ENCODE measurements at places on chromosomes 12 and 14.

DNA sequence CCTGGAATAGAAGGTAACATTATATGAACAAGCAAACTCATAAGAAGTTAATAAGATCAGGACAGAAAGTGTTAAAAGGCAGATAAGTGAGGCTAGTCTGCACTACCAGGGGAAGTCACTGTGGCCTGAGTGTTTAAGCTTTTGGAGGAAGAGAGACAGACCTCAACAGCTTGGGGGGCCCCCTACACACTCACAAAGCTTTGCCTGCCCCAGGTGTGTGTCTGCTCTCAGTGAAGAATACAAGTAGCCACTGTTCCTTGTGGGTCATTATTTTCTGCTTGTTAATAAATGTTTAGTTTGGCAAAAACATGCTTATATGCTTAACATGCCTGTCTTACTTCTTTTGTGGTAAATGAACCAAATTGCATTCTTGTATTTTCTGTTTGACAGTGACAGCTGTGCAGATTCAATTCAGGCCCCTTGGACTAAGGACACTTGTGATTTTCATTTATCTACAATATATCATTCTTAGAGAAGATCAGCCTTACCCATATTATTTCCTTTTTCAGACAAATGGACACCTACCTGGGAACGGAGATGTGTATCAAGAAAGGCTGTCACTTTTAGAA lies 50.7 kb upstream of the C12orf71 start:
- no peak for DNase-seq

- DNase-seq = peak; percentile 48
Measured at GRCh38 chr12:1769809-1770494, 50.4 kb upstream of the LRTM2 start.

DNA sequence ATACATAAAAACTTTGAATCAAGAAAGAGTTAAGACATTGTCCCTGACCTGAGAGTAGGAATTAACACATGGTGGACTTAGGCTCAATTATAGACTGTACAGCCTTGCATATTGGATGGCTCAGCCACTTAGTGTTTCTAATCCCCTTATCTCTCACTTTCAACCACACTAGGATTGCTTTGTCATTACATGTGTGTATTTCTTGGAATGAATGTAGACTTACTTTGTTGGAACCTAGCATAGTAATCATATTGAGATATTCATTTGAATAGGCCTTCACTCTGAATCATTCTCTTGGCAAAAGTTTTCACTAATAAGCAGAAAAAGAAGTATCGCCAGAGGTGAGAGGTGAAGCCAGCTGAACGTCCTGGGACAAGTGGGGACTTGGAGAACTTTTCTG lies 1973.9 kb upstream of the FLRT2 start:
- no peak for DNase-seq

- DNase-seq = no peak
Measured at GRCh38 chr12:131990066-131990979, 40.6 kb downstream of the EP400 start.

DNA sequence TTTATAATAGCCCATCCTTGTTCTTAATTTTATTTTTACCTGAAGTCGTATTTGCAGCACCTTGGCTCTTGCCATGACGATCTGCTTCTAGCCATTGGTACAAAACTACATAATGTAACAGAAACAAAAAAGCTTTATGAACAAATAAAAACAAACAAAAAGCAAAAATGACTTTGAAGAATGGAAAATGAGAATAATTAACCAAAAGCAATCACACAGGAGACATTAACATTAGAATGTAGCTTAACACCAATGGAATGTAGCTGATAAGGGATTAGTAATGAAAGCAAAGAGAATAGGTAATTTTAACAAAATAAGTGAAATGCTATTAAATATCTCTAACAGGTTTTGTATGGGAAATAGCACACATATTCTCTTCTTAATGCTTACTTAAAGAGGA lies 91.4 kb downstream of the DENND5B start:
- no peak for DNase-seq

DNA sequence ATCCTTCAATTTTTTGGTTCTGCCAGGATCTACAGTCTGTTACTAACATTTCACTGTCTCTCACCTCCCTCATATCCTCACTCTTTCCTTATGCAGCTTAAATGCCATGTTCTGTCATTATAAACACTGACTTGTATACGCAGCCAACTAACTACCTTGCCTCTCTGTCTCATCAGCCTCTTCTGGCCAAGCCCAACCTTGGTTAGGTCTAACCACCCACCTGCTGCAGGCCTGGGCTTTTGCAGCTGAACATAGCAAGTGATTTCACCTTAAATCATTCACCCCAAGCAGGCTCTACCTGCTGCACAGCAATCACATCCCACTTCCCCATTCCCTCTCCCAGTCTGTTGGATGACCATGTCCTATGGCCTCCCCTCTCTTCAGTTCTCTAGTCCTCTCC lies 91.5 kb downstream of the GTF2A1 start:
- no peak for DNase-seq

DNA sequence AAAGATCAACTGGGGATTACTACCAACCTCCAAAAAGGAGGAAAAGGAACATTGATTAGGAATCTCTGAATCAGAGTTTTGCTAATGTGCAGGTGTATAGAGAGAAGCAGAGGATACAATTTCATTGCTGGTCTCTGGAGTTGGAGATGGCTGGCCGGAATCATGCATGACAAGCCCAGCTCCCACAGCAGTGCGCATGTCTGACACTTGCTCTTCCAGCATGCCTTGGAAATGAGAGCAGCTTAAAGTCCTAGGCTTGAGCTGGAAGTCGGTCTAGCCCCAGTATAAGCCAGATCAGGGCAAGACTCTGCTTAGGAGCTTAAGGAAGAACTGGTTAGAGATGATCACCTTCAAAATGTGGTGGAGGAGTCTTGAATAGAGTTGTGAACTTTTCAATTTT lies 742.8 kb downstream of the DIO2 start:
- DNase-seq = no peak

DNA sequence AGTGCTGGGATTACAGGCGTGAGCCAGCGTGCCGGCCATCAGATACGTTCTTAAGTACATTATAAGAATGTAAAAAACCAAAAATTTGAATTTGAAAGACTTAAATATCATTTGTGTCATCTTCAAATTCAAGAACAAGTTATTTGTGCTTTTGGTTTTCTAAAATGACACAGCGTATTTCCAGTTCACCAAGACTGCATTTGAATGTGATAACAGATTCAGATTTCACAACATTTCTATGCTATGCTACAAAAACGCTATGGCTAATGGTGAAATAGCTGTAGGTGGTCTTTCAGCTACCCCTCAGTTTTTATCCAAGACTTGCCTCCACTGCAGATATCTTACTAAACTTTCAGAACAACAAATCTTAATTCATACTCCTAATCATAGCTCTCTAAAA lies 46.7 kb downstream of the APPL2 start:
- DNase-seq = no peak

GRCh38 chr12:116201908-116202307 lies 75.6 kb downstream of the MED13L start:
- DNase-seq = no peak

GRCh38 chr12:84689638-84690037 lies 223.0 kb downstream of the SLC6A15 start:
- DNase-seq = no peak

- DNase-seq = peak; percentile 69
Measured at GRCh38 chr12:47079981-47080724, 394 bp upstream of the AMIGO2 start.

- DNase-seq = no peak
Measured at GRCh38 chr12:70615174-70615866, 21.9 kb downstream of the PTPRB start.

DNA sequence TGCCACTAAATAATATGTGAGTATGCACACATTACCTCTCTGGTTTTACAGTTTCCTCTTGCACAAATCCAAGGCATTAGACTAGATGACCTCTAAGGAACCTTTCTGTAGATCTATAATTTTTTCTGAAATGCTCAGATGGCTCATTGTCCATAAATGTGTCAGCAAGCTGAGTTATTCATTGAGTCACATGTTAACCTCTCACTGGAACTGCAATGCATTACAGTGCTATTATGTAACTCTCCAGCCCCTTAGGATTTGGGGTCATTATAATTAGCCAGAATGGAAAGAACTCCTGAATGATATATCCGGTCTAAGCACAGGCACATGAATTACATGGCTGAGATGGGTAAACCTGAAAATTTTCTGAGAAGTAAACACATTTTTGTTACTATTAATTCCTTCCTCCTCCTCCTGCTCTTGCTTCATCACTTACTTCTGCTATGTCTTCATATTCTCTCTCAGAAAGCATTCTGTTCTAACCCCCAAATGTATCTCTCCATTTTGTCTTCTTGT lies 20.3 kb upstream of the DRAM1 start:
- DNase-seq = peak; percentile 60

Data from RWPE1 (cell line).